ENCODE measurements at places on chromosomes 12 and 14. TPM values are rescaled to one million over a fixed set of nuclear protein-coding genes. Genes with fewer than 3 reads are reported as not detected.

DNA sequence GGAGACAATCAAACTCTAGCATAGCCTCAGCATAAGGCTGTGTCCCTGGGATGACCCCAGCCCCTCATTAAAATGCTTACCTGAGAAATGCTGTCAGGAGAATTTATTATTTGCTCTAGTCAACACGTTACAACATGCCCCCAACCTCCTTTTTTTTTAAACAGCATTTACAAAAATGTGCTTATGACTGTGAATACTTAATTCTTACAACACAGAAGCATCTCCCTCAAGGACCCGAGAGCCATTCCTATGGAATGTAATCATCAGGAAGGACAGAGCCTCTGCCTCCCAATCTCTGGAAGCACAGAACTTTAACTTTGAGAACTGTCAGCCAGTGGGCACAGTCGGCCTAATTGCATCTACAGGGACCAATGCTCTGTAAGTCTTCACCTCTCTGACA, 136.6 kb upstream of the OVCH1 start:
- no peak for DNase-seq

GRCh38 chr14:48936362-48936761, 649.8 kb downstream of the RPS29 start:
- no peak for DNase-seq

Gene LGR5
- total RNA-seq = not detected

- no peak for DNase-seq
Observed at GRCh38 chr14:36771028-36771640, 109.5 kb downstream of the PAX9 start.

DNA sequence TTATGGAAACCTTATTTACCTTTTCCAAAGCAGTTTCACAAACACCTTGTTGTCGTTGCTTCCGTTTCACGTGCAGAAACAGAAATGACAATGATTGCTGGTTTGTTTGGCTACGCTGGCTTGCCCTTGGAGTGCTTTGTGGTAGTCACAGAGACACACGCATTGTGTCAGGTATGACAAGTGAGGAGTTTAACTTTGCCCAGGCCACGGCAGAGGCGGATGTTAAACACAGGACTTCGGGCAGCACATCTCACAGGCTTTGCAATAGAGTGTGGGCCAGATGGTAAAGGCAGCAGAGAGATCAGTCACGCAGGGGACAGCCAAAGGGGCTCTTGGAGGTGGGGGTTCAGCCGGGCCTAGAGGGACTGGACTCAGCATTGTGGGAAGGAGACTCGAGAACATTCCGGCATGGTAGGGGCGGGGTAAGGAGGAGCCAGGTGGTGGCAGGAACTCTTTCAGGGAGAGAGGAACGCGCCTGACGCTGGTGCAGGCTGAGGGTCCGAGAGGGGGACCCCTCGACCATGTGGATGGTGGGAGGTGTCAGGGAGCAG, 59.8 kb upstream of the KCNA1 start:
- DNase-seq = no peak

Gene MSRB3
- 11.4 TPM for total RNA-seq

- no peak for DNase-seq
Observed at GRCh38 chr12:111387747-111388323, 17.9 kb upstream of the SH2B3 start.

- DNase-seq = no peak
Observed at GRCh38 chr12:44500423-44500822, 375.7 kb downstream of the NELL2 start.

Gene KRT78
- total RNA-seq = not detected

DNA sequence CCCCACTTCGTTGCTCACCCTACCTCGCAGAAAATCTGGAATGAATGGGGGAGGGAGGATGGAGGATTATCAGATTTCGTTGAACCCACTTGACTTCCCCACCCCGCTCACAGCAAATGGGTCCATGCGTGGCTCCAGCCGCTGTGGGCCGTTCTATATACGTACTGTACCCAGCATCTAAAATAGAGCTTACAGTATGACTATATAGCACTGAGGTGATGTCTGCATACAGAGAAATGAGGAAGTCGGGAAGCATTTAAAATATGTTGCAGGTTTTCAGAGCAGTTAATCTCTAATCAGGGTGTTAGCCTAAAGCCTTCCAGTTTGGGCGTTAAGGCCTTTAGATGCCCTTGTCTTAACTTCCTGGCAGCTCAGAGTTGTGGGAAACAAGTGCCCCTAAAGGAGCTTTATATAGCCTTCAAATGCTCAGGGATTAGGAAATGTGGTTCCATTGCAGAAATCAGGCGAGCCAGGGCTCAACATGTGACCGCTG, 1.4 kb downstream of the BICDL1 start:
- no peak for DNase-seq

Gene G2E3
- total RNA-seq = 20.0 TPM

GRCh38 chr12:18851271-18851670, 113.4 kb downstream of the CAPZA3 start:
- DNase-seq = no peak
